ENCODE measurements at places on chromosomes 1 and 21.
A peak's percentile ranks its signal among the peaks of the same experiment; 100 is the strongest.

DNA sequence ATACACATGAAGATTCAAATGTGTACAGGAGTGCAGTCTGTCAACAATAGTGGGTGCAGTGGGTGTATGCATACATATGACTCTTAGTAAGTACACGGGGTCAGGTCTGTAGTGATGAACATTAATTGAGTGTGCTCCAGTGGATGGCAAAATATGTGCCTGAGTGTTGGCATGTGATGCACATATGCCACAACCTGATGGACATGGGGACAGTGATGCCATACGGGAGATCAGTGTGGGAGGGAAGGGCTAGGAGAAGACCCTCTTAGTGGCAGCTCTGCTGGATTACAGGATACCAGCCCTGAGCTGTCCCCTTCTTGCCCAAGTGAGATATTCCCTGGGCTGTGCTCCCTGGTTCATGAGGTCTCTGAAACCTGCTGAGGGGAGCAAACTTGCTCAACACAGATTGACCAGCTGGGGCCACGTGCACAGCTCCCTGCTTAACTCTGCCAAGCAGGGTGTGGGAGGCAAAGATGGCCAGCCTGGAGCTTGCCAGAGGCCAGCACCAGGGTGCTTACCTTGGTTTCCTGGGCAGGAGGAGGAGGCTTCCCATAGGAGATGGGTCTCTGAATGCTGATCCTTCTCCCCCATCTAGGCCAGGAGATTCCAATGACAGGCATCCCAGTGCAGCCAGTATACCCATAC, 2.2 kb downstream of the SHISA4 start:
- DNase-seq, result no peak

- DNase-seq, result no peak
Measured at GRCh38 chr1:188423073-188423472, 1594.3 kb downstream of the PLA2G4A start.

DNA sequence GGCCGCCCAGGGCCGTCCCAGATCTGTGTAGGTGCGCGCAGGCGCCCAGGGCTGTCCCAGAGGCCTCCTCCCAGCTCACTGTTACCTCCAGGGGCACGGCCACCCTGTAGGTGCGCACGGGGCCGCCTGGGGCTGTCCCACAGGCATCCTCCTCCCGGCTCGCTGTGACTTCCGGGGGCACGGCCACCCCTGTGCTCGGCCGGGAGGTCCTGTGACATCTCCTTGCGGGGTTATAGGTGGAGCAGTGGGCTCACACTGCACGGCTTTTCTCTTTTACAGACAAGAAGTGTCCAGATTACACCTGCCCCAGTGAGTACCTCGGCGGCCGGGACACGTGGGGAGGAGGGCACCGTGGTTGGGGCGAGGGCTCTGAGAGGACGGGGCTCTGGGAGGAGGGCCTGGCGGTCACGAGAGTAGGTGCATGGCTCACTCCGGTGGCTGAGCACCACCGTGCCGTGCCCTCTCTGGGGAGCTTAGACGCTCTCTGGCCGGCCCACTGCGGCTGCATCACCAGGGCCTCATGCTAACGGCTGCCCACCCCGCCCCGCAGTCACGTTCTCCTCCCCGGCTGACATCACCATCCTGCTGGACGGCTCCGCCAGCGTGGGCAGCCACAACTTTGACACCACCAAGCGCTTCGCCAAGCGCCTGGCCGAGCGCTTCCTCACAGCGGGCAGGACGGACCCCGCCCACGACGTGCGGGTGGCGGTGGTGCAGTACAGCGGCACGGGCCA, 21.4 kb downstream of the COL6A1 start:
- DNase-seq, result no peak

DNA sequence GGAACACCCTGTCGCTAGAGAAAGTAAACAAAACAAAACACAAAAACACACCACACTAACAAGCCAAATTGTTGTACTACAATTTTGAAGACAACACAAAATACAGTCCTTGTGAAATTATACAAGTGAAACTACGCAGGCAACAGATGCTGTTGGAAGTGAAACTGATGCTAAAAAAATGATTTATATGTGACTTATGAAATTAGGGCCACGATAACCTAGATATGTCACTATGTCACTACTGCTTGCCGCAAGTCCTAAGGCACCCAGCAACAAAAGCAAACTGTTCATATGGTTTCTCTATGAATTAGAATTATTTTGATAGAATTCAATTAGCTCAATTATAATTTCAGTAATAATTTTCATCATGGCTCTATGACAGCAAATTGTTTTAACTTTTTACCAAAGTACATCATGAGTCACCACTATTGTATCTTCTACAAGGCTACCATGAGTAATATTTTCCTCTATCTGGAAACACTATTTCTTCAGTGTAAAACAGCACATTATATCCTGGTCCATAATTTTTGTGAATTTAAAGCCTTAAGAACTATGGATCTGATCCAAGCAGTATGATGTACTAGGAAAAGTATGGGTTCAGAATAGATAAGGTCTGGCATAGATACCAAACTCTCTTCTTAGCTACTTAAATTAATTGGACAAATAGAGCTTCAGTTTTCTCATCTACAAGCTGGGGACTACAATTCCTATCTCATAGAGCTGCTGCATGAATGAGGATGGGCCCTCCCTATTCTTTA, 216.3 kb downstream of the COL11A1 start:
- no peak for DNase-seq

GRCh38 chr1:40317394-40318074, 448 bp upstream of the COL9A2 start:
- DNase-seq, result no peak

GRCh38 chr1:236659792-236660587, 26.3 kb upstream of the ACTN2 start:
- no peak for DNase-seq

GRCh38 chr1:61282387-61282786, 200.0 kb downstream of the NFIA start:
- DNase-seq, result no peak

DNA sequence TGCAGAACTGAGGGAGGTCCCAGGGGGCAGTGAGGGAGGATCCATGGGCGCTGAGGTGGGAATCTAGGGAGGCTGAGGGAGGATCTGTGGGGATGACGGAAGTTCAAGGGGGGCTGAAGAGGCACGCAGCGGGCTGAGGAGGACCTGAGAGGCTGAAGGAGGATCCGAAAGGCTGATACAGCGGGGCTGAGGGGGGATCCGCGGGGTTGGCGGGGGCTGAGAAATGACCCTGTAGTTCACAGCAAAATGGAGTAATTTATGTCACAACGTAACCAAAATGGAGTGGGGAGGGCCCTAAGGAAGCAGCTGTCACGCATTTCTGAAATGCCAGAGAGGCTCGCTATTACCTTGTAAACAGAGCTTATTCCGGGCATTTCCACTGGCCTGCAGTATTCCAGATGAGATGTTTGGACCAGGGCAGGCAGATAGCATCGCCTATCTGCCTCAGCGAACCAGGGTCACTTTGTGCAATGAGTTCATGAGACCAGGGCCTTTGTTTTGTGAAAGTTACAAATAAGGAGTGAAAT, 926 bp upstream of the MRPL55 start:
- DNase-seq, result no peak

DNA sequence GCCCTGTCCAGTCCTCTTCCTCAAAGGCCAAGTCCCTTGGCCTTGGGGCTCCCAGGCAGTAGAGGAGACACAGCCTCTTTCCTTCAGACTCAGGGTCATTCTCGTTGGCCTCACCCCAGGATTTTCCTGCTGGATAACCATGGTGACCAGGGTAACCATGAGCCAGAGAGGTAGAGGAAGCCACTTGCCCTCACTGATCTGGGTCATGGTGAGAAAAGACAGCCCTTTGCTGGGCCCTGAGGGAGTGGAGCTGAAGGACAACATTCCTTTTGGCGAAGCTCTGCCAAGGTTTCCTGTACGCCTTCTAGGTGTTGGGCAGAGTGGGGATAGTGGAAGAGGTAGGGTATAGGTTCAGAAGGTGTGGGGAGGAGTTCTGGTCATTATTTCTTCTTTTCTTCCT, 53.1 kb upstream of the WNT4 start:
- no peak for DNase-seq

DNA sequence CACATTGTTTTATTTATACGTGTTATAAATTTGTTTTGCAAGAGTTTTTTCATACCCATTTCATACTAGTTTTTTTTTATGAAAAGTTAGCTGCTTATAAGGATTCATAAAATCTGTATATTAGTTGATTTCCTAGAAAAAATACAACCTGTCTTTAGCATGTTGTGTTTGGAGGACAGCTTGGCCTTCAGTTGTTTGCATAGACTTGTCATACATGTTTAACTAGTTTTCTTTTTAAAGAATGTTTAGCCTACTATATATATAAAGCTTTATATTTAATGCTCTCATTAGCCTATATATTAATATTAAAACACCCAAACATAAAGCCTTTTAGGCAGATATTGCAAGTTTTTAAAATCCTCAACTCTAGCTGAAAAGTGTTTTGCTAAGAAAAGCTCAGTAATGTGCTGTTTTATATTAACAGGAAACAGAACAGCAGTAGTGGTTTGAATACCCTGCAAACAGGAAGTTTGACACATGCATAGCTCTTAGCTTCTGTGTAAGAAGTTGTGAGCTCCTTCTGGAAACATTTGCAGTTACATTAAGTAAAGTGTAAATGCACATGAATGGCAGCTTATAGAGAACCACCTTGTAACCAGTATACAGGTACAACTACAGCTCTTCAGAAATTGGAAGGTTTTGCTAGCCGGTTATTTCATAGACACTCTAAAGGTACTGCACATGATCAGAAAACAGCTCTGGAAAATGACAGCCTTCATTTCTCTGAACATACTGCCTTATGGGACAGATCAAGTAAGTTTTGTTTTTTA, at the start of gene PRKACB:
TSS of gene PRKACB (plus strand) at position 476 of the 770 bp plus-strand sequence. CDS start at position 567, 91 bp downstream.
- DNase-seq, result no peak

DNA sequence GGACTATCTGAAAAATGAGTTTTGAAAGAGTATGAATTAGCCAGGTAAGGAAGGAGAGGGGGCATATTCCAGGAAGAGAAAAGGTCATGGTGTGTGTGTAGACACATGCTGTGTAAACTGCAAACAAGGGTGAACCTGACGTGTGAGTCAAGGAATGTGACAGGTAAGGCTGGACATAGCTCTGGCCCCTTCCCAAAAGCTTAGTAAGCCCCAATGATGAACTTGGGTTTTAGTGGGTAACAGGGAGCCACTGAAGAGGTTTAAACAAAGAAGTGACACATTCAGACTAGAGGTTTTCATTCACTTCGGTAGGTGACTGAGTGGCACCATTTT, 36.7 kb downstream of the EGLN1 start:
- DNase-seq, result no peak

GRCh38 chr1:24165500-24165899, 21.6 kb downstream of the IFNLR1 start:
- no peak for DNase-seq

DNA sequence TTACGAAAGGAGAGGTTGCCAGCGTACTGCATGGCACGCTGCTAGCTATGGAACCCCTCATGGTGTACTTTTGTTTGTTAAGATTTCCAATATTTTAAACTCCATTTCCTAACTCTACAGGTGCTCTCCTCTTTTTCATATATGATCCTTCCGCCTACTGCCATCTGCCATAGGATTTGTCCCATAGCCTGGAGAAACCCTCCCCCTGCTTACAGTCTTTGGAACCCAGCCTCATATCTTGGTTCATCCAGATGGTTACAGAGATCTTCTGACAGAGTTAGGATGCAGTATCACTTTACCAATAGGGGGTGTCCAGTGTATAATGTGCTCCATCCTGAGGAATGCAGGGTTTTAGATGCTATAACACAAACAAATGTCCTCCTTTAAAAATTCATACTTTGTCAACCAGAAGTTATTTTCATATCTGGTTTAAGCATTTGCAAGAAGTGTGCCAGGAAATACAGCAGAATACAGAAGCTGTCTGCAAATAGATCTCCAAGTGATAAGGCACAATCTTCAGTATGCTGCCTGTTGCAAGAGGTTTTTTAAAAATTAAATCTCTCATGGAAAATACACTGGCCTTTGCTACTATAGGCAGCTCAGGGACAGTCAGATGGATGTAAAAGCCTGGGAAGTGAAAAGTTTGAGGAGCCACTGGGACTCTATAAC, 377.8 kb downstream of the KCNH1 start:
- no peak for DNase-seq

DNA sequence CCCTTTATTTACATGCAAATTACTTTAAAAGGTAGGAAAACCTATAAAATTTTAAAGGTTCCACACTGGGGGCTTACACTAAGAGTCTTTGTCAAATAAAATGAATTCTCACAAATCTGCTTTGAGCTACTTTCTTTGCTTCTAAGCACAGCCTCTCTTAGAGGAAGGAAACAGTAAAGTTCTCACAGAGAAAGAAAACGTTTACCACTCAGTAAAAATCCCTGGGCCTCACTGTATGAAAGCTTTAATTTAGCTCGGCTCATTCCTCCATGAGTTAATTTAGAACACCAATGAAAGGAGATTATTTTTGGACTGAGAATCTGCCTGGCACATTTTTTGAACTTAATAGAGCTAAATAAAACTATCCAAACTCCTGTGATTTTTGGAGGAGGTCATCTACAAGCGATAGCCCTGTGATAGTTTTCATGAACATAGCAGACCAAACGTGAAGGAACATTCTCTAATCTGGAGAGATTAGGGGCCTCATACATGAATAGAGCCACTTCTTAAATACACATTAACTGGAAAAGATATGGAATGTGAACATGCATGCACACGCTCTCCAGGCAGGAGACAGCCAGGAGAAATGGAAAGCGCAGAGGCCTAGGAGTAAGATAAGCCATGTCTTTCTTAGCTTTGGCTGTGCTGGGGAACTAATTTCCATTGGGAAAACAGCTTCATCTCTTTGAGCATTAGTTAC, 32.8 kb downstream of the PRRX1 start:
- DNase-seq, result no peak

DNA sequence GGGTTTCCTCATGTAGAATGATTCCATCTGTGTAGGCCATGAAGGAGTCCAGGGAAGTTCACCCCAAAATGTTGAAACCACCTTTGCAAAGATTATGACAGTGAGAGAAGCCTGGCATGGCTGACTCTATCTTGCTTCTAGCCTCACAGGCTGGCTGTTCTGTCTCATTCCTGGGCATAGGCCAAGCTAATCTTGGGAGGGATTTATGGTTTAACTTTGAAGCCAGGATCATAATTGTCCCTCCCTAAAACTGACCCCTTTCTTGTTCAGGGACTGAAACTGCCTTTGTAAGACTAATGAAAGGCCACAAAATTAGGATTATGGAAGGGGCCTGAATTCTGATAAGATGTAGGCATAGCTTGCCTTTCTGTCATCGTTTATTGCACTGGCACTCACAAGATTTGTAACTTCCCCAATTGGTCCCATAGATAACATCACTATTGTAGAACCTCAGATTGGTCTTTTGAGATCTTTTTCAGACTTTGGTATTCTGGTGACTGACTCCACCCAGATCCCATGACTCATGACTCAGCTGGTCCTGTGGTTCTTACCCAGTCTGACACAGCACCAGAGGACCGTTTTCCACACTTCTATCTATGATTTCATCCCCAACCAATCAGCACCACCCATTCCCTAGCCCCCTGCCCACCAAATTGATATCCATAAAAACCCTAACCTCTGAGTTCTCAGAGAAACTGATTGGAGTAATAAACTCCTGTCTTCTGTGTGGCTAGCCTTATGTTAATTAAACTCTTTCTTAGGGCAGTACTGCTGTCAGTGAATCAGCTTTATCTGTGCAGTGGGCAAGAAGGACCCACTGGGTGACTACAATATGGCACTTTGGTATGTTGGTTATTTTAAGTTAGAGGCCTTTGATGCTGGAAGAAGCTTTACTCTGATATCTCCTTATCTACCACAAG, 13.6 kb upstream of the LAMTOR5 start:
- DNase-seq, result peak; percentile 15

Data from RCC 7860 (cell line).